Activated naive CD8-positive, alpha-beta T cell treated with anti-CD3 and anti-CD28 coated beads, Interleukin-2, amount 10 ng/mL, durations not matched to agents 7 days and 5 days (primary cell): ENCODE measurements at places on chromosomes 2 and 18. TPM values are rescaled to one million over a fixed set of nuclear protein-coding genes. Genes with fewer than 3 reads are reported as not detected.

DNA sequence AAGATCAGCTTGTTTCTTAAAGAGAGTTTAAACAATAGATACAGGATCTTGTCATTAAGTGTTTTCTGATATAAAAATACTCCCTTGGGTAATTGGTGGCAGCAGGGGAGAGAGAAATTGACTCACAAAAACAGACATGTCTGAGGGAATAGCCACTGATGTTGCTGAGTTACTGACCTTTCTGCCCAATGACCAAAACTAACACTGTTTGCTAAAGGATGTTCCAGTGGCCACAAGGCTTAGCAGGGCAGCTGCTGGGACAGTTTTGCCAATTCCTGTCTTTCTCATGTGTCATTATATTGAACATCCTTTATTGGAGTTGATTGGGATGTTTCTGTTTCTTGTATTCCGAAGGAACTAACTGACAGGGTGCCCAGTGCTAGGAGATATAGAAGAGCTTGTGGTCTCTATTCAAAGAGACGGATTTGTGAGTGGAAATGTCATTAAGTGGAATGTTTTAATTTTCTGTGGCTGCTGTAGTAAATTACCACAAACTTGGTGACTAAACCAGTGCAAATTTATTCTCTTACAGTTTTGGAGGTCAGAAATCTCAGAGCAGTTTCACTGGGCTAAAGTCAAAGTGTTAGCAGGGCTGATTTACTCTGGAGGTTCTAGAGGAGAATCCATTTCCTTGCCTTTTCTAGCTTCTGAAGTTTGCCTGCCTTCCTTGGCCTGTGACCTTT lies 124.8 kb upstream of the RMDN2 start:
- DNase-seq: no peak

Gene FEZ2
- total RNA-seq: 22.8 TPM

Gene IRS1
- 8.0 TPM for total RNA-seq

- no peak for DNase-seq
Observed at GRCh38 chr18:32439802-32440201, 30.9 kb downstream of the GAREM1 start.

DNA sequence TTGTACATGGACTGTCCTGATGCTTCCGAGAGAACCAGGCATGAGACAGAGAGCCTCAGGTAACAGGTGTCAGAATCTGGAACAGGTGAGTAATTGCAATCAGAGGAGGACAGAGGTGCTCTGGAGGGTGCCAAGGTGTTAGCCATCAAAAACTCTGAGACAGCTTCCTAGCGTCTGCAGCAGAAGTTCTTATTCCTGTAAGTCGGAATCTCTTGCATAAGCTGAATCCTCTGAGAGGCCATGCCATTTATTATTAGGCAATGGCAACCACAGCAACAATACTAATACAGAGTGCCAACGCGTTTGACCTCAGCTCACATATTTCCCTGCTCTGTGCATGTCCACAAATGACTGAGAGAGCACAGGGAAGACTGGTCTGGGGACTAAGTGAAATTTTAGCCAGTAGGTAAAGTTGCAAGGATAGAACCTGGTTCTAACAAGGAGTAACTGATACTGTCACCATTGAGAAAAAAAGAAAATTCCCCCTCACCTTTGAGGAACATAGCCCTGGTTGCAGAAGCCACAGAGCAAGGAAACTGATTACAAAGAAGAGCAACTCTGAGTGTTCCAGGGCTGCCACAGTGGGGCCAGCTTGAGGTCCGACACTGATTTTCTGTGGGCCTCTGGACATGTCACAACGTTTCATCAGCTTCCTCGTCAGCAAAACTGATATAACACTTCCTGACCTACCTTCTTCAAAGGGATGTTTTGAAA lies 55.1 kb upstream of the ACSL3 start:
- DNase-seq: no peak

DNA sequence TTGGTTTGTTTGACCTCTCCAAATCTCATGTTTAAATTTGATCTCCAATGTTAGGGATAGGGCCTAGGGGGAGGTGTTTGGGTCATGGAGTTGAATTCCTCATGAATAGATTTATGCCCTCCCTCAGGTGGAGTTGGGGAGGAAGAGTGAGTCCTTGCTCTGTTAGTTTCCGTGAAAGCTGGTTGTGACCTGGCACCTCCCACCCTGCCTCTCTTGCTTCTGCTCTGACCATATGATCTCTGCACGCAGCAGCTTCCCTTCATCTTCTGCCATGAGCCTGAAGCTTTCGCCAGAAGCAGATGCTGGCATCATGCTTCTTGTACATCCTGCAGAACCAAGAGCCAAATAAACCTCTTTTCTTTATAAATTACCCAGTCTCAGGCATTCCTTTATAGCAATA lies 231.6 kb upstream of the ERBB4 start:
- DNase-seq: no peak

- DNase-seq: no peak
Observed at GRCh38 chr18:13374468-13375301, 156.1 kb downstream of the LDLRAD4 start.

DNA sequence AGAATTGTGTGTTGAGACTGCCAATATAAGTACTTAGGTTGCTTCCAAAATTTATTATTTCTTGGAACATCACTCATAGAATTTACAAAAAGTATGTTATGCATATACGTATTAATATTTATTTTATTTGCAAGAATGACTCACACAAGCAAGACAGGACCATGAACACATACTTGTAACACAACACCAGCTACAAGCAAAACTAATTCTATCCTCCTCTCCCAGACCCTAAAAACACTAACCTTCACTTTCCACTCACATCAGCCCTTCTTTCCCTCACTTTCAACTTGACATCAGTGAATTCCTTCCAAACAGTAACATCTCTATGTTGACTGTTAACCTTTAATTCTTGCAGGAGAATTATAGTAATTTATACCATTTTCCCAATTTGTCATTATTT lies 24.3 kb downstream of the OSBPL1A start:
- no peak for DNase-seq

GRCh38 chr2:42878581-42878980 lies 86.2 kb upstream of the HAAO start:
- DNase-seq: no peak

GRCh38 chr2:120402067-120402433 lies 56.1 kb downstream of the INHBB start:
- no peak for DNase-seq

DNA sequence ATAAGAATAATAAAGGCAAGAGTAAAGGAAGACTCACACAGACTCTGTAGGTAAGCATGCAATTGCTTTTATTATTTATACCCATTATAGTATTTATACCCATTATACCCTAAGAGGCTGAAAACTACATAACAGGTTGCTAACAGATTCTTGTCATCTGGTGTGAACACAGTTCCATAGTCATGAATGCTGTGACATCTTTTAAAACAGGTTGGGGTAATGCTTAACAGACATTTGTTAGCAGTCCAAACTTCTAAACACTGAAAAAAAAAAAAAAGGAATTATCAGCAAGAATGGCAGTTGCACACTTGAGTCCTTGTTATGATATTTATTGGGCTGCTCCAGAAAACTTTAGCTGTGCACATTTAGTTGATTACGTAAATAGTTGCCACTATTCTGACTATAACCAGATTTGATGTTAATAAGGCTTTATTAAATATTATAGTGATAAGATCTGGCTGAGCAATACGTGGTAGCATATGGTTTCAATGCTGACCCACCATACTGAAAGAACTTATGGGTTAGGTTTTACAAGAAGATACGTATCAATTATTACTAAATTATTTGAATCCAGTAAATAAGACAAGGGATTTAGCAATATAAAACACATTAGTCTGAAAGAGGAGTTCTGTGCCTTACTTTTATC lies 888.8 kb downstream of the LRRTM4 start:
- DNase-seq: no peak

DNA sequence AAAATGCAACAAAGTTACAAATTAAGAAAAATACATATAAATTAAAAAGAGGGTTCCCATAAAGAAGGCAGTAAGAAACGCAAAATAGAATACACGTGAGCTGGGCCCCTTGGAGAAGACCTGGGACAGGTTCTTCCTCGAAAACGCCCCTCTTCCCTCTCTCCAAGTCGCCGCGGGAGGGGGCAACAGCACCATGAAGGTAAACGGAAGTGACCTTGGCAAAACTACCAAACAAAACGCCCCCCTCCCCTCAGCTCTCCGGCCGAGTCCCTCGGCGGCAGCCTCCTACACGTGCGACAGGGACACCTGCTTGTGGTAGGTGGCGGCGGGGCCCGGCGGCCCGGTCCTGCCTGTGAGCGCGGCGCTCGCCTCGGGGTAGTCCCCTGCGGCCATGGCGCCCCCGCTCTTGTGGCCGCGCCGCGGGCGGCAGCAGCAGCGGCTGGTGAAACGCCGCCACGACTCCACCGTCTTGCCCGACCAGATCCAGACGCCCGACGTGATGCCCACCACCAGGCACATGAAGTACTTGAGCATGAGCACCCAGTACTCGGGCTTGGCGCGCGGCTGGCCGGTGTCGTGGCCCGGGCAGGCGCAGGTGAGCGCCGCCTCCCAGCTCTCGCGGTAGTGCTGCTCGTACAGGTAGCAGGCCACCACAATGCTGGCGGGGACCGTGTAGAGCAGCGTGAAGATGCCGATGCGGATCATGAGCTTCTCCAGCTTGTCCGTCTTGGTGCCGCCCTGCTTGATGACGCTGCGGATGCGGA lies 2.8 kb downstream of the FZD5 start:
- DNase-seq: peak; percentile 39

Gene POTEC
- not detected for total RNA-seq

- DNase-seq: no peak
Observed at GRCh38 chr2:237798236-237799059, at the start of gene RBM44. Gene RBM44, plus strand, starts transcription at chr2:237798779. Its CDS starts 14,831 bp downstream, at chr2:237813610.

Gene TEX51
- total RNA-seq: not detected

DNA sequence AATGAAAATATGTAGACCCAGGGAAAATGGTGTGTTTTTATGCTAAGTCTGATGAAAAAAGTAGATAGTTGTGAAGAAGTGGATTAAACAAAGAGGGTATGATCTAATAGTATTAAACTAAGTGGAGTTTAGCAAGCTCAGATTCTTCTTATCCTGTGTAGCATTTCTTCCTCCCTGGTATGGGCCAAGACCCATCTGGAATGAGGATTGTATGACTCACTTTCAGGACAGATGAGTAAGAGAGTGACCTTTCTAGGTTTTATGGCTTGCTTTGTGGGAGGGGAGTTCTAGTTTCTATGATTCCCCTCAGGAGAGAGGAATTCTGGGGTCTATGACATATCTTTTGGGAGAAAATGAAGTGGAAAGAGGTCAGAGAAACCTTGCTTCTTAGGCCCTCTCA lies 550.1 kb downstream of the SPAG16 start:
- no peak for DNase-seq

- DNase-seq: no peak
Observed at GRCh38 chr2:101533561-101534148, 58.7 kb upstream of the RFX8 start.

DNA sequence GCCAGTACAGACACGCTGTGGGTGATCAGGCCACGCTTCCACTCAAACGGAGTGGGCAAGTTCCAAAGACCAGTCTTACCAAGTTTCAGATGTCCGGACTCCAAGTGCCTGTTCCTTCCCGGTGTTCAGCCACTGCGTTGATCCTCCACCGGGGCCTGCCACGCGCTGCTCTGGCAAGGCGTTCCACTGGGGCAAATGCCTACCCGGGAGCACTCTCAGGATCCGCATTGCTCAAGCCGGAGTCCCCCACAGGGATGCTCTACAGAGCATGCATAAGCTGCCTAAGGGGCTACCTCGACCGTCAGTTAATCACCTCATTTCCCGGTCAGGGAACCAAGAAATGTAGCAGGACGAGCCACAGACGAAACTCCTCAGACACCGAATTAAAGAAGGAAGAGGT lies 37.0 kb upstream of the CLASP1 start:
- no peak for DNase-seq

Gene AGXT
- total RNA-seq: not detected

GRCh38 chr2:21779786-21780185 lies 656.0 kb downstream of the TDRD15 start:
- no peak for DNase-seq

GRCh38 chr2:197284956-197285355 lies 25.6 kb downstream of the ANKRD44 start:
- no peak for DNase-seq

Gene PSMA8
- total RNA-seq: 1.4 TPM

- DNase-seq: no peak
Observed at GRCh38 chr18:55838841-55839240, 250.8 kb upstream of the TCF4 start.

GRCh38 chr2:8641301-8641965 lies 40.4 kb upstream of the ID2 start:
- DNase-seq: no peak

Gene SELENOI
- 26.4 TPM for total RNA-seq

GRCh38 chr2:148979164-148979918 lies 59.2 kb upstream of the LYPD6B start:
- DNase-seq: no peak

GRCh38 chr2:161870401-161870930 lies 203.5 kb downstream of the DPP4 start:
- no peak for DNase-seq

Gene C2orf81
- total RNA-seq: 5.8 TPM

Gene DSG4
- not detected for total RNA-seq

GRCh38 chr2:150548527-150548926 lies 61.1 kb upstream of the RND3 start:
- no peak for DNase-seq

DNA sequence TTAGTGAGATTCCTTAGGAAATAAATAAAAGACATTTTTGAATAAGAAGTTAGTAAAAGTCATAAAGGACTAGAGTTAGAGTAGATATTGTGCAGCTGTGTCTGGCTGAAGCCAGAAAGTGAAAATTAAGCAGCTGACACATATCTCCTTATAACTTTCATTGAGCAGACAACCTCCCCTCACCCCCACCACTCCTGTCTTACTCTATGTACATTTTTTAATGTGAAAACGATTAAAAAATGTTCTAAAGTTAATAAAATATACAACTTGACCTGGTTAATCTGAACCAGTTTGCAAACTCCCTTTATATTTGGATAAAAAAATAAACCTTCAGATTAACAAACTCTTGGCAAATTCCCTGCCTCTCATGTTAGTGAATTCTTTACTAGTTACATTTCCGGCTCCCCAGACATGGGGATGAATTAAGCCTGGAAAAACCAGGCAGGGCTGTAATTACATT lies 462.8 kb downstream of the MEIS1 start:
- no peak for DNase-seq

Gene ATOH8
- total RNA-seq: not detected

GRCh38 chr2:218387369-218388194 lies 5.5 kb downstream of the SLC11A1 start:
- no peak for DNase-seq

DNA sequence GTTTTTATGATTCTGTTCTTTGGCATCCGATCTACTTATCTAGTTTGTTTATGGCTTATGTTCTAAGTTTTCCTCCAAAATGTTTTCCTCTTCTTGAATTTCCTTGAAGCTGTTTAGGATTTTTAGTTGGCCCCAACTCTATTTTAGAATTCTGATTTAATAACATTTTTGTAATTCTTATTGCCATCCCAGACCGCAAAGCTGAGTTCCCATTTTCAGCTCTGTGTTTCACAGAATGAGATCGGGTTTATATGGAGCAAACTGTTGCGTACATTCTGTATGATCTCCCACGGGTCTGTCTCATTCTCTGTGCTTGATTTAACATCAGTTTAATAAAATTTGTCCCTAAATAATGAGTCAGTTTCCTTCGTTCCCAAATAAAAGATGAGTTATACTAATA lies 59.3 kb downstream of the DPP4 start:
- no peak for DNase-seq

Gene ZNF892
- total RNA-seq: 4.4 TPM

GRCh38 chr2:100344433-100344832 lies 22.1 kb upstream of the LONRF2 start:
- no peak for DNase-seq

GRCh38 chr2:164678631-164679149 lies 57.4 kb upstream of the GRB14 start:
- DNase-seq: no peak

- no peak for DNase-seq
Observed at GRCh38 chr2:120602251-120602650, 133.4 kb upstream of the GLI2 start.

Gene FOSL2
- 30.1 TPM for total RNA-seq
